Activated T-cell treated with anti-CD3 and anti-CD28 coated beads, Interleukin-2, amount 50 U/mL, for 72 hours (primary cell): ENCODE measurements at places on chromosomes 7 and 10. TPM values are rescaled to one million over a fixed set of nuclear protein-coding genes. Genes with fewer than 3 reads are reported as not detected.

Gene CAV1
- 0.25 TPM for total RNA-seq

DNA sequence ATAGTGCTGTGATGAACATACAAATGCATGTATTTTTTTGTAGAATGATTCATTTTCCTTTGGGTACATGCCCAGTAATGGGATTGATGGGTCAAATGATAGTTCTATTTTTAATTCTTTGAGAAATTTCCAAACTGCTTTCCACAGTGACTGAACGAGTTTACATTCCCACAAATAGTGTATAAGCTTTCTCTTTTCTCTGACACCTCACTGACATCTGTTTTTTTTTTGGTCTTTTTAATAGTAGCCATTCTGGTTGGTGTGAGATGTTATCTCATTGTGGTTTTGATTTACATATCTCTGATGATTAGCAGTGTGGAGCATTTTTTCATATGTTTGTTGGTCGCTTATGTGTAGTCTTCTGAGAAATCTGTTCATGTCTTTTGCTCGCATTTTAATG, 195.0 kb upstream of the AGK start:
- H3K4me1 ChIP-seq: peaks cover 6% of the 10 kb centered on the region
- DNase-seq: no peak
- no peak overlapping the region for H3K27ac ChIP-seq
- H3K36me3 ChIP-seq: no peaks in the 10 kb centered on the region

DNA sequence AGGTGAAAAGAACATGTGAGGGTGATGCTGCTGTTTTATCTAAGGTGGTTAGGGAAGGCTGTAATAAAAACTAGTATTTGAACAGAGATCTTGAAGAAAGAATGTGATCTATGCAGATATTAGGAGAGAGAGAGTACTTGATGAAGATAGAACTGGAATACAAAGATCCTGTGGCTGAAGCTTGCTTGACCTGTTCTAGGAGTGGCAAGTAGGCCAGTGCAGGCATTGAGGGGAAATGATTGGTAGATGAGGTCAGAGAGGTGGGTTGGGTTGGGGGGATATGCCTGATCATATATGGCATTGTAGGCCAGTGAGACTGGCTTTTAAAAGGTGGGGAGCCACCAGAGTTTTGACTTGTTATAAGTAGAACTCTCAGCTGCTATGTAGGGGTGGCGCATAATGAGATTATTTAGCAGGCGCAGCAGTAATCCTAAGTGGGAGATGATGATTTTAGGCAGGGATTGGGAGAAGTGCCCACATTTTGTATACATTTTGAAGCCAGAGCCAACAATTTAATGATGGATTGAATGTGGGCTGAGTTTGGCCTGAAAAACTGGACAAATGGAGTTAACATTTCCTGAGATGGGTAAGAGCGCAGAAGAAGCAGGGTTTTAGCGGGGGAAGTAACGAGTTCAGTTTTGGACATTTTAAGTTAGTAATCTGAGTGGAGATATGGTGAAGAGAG, 8.2 kb downstream of the CCSER2 start:
- no peak overlapping the region for H3K4me3 ChIP-seq
- no peaks in the 10 kb centered on the region for H3K36me3 ChIP-seq
- no peak overlapping the region for H3K27ac ChIP-seq
- H3K4me1 ChIP-seq: peaks cover 45% of the 10 kb centered on the region
- H3K27me3 ChIP-seq: no peaks in the 10 kb centered on the region

GRCh38 chr10:63698787-63699150, 177.6 kb downstream of the REEP3 start:
- no peak overlapping the region for H3K4me3 ChIP-seq
- H3K4me1 ChIP-seq: peaks cover 29% of the 10 kb centered on the region
- peaks cover 11% of the 10 kb centered on the region for H3K27me3 ChIP-seq

Gene FAM25C
- not detected for total RNA-seq

- no peaks in the 10 kb centered on the region for H3K27me3 ChIP-seq
- H3K27ac ChIP-seq: no peak overlapping the region
- no peak overlapping the region for H3K4me3 ChIP-seq
- peaks cover 3% of the 10 kb centered on the region for H3K4me1 ChIP-seq
- H3K36me3 ChIP-seq: no peaks in the 10 kb centered on the region
- no peak for DNase-seq
Observed at GRCh38 chr10:43882711-43883110, 234.0 kb upstream of the ZNF32 start.

DNA sequence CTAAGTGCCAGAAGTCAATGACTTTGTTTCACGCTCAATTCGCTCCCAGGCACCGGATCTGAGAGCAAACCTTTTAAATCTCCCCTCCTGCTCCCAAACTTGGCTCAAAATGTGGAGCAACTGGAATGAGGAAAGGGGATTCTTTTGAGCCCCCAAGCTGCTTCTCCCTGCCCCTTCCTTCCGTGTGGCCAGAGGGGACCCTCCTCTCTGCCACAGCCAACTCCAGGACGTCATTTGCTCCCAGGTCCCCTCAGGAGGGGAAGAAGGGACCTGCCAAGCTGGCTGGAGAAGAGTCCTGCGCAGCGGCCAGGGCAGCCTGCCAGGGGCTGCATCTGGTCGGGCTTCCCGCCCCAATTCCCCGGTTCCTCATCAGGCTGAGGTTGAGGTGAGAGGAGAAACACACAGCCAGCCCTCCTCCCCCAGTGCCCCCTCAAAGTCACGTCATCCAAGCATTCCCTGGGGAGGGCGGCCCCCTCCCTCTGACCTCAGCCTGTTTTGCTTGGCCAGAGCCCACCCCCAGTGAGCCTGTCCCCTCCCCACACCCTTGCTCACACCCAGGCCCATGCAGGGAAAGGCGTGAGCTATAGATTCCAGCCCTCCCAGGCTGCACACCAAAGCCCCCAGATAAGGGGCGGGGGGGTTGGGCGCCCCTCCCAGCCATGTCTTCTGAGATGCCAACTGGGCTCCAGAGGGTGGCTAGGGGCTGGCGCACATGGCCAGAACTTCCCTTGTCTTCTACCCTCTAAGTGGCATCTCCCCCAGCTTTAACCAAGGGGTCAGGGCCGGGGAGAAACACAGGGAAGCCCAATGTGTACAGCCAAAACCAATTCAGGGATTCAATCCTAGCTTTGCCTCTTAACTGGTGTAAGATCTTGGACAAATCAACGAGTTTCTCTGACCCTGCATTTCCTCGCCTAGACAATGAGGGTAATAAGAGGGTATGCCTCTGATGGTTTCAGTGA, 35.0 kb downstream of the SH3PXD2A start:
- no peak for DNase-seq
- no peaks in the 10 kb centered on the region for H3K36me3 ChIP-seq
- H3K4me3 ChIP-seq: no peak overlapping the region
- peaks cover 5% of the 10 kb centered on the region for H3K4me1 ChIP-seq

GRCh38 chr7:157820796-157821195, 484.0 kb downstream of the DNAJB6 start:
- H3K36me3 ChIP-seq: no peaks in the 10 kb centered on the region
- peaks cover 7% of the 10 kb centered on the region for H3K4me1 ChIP-seq
- DNase-seq: no peak
- H3K4me3 ChIP-seq: no peak overlapping the region
- H3K27ac ChIP-seq: no peak overlapping the region
- H3K27me3 ChIP-seq: no peaks in the 10 kb centered on the region

Gene CYP2C18
- total RNA-seq: 3.0 TPM

Gene PTPRN2
- total RNA-seq: 0.72 TPM

DNA sequence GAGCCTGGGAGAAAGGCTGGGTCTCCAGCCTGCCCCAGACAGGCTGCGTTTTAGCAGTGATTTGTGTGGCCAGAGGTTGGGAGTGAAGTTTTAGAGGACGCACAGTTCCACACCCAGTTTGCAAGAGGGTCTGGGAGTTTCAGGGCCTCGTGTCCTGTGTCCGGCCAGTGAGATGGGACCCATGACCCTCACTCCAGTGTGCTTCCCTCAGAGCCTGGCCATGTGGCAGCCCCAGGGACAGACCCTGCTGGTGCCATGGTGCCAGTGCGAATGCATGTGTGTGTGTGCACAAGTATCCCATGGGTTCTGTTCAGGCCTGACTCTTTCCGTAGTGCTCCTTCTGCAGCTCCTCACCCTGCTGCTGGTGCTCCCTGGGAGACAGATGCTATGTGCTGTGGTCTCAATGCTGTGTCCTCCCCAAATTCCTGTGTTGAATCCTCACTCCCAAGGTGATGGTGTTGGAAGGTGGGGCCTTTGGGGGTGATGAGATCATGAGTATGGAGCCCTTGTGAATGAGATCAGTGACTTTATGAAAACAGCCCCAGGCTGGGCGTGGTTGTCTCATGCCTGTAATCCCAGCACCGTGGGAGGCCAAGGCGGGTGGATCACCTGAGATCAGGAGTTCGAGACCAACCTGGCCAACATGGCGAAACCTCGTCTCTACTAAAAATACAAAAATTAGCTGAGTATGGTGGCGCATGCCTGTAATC, 16.5 kb downstream of the ECHDC3 start:
- no peaks in the 10 kb centered on the region for H3K27me3 ChIP-seq
- peaks cover 5% of the 10 kb centered on the region for H3K4me1 ChIP-seq
- no peak overlapping the region for H3K4me3 ChIP-seq
- H3K36me3 ChIP-seq: no peaks in the 10 kb centered on the region
- no peak overlapping the region for H3K27ac ChIP-seq

Gene RBM20
- total RNA-seq: 0.37 TPM

Gene C10orf105
- 0.43 TPM for total RNA-seq

DNA sequence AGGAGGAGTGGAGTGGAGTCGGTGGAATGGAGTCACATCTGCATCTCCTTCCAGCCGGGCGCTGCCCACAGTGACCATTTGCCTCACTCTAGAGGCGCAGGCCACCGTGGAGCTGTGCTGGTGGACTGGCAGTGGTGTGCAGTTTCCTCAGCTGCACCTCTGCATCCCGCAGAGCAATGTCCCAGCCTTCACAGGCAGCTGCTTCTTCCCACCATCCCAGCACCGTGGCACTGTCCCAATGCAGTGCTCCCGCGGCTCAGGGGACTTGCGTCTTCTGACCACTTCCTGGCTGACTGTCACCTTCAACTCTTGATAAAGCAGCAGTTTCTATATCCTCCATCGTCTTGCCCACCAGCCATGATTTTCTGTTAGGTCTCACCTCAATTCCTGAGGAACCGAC, 90.3 kb upstream of the SFMBT2 start:
- H3K27ac ChIP-seq: no peak overlapping the region
- no peaks in the 10 kb centered on the region for H3K27me3 ChIP-seq
- H3K4me3 ChIP-seq: peak overlapping the region; percentile 20
- H3K36me3 ChIP-seq: no peaks in the 10 kb centered on the region
- peaks cover 13% of the 10 kb centered on the region for H3K4me1 ChIP-seq

GRCh38 chr10:92857904-92858514, 9.7 kb downstream of the EXOC6 start:
- DNase-seq: no peak
- no peak overlapping the region for H3K4me3 ChIP-seq
- no peaks in the 10 kb centered on the region for H3K27me3 ChIP-seq

Gene HSPA14
- 22.3 TPM for total RNA-seq

DNA sequence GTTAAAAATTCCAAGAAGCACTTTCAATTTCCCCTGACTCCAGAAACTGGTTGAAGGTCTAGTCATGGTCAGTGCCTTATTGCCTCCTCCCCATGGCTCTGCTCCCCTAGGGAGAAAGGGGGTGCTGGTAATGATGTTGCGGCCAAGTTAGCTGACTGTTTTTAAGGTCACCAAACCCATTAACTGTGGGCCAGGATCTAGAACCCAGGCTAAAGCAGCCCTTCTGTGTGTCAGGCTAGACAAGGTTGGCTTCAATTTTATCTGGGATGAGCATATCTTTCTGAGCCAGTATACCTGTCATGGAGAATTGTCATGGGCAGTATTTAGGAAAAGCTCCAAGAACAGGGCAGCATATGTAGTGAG, 11.2 kb upstream of the HOXA13 start:
- no peak for DNase-seq
- no peak overlapping the region for H3K27ac ChIP-seq
- peaks cover 23% of the 10 kb centered on the region for H3K4me1 ChIP-seq
- H3K4me3 ChIP-seq: no peak overlapping the region

GRCh38 chr10:44416021-44416771, 31.3 kb upstream of the CXCL12 start:
- no peaks in the 10 kb centered on the region for H3K36me3 ChIP-seq
- H3K4me1 ChIP-seq: peaks cover 12% of the 10 kb centered on the region
- DNase-seq: no peak
- H3K27ac ChIP-seq: no peak overlapping the region
- H3K4me3 ChIP-seq: no peak overlapping the region

Gene PON3
- total RNA-seq: 0.31 TPM

- H3K4me3 ChIP-seq: no peak overlapping the region
- H3K36me3 ChIP-seq: no peaks in the 10 kb centered on the region
- H3K4me1 ChIP-seq: no peaks in the 10 kb centered on the region
- no peak for DNase-seq
- H3K27me3 ChIP-seq: no peaks in the 10 kb centered on the region
- H3K27ac ChIP-seq: no peak overlapping the region
Observed at GRCh38 chr7:81884817-81885216, 115.0 kb upstream of the HGF start.

- H3K27me3 ChIP-seq: no peaks in the 10 kb centered on the region
- DNase-seq: no peak
Observed at GRCh38 chr7:141276031-141276430, 202.2 kb downstream of the TMEM178B start.

Gene RPEL1
- not detected for total RNA-seq

DNA sequence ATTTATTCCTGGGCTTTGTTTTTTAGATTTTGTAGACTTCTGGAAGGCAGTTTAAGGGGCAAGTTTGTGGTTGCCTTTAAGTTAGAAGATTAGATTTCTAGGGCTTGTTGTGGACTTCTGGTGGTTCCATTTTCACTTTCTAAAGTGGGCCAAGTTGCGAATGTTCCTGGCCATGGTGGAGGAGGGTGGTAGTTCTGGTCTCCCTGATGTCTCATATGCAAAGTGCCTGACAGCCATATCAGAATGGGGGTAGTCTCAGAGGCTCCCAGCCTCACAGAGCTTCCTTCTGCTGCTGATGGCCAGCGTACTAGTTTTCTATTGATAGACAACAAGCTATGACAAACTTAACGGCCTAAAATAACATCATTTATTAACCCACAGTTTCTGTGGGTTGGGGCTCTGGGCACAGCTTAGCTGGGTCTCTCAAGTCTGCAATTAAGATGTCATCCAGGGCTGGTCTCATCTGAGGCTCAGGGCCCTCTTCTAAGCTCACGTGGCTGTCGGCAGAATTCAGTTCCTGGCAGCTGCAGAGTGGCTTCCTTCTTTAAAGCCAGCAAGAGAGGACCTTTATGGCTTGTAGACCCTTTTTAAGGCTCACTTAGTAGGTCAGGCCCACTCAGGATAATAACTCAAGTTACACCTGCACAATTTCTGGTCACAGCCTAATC, 44.8 kb downstream of the BMPER start:
- H3K4me3 ChIP-seq: no peak overlapping the region
- no peaks in the 10 kb centered on the region for H3K36me3 ChIP-seq
- no peaks in the 10 kb centered on the region for H3K4me1 ChIP-seq
- peaks cover 3% of the 10 kb centered on the region for H3K27me3 ChIP-seq
- DNase-seq: no peak

DNA sequence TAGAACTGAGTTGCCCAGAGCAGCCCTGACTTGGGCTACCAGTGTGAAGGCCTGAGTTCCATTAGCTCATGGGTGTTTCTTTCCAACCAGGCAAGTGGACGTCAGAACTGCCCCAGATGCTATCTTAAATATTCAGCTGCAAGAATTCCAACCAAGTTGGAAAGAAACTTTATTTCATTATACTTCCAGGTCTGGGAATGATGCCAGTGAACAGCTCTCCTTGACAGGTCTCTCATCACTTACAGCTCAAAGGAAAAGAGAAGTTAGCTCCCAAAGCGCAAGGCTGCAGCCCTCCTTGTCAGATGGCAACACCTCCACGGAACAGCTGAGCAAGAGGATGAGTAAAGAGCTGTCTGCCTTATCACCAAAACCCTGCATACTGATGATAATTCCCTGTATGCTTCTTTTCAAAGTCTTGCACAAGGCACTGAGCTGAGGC, 255.5 kb upstream of the AOAH start:
- no peak for DNase-seq
- H3K36me3 ChIP-seq: peaks cover 7% of the 10 kb centered on the region
- peaks cover 2% of the 10 kb centered on the region for H3K4me1 ChIP-seq
- H3K4me3 ChIP-seq: no peak overlapping the region
- H3K27ac ChIP-seq: no peak overlapping the region

Gene FAM20C
- 0.12 TPM for total RNA-seq

Gene KEL
- total RNA-seq: 0.31 TPM
